Caco-2 (cell line): ENCODE measurements at places on chromosomes 5 and 9. TPM values are rescaled to one million over a fixed set of nuclear protein-coding genes. Genes with fewer than 3 reads are reported as not detected.

DNA sequence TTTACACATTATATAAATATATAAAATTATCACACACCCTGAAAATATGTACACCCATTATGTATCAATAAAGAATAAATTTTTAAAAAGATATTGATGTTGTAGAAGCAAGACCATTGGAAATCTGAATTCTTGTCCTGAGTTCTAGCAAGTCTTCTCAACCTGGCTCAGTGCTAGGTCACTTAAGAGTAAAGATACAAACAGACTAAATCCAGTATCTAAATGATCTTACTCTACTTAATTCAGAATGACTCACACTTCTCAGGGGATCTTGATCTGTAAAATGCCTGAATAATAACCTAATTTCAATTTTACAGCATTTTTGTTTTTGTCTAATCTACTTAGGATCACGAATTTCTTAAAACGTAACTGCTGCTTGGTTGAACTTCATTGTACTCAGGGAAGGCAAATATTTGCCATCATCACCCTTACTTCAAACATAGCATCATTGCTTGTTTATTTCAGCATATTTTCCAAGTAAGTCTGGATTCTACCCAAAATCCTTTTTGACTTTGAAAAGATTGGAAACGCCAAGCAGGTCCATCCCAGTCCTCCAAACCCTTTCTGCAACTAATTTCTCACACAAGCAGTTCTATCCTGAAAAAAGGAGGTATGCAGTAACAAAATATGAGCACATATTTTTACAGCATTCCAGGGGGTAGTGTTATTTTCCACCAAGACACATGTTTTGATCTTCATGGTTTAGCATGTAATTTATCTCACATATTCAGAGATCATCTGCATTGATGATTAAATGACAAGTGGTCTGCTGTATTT is 582.6 kb downstream of the PSAT1 start:
- no peak overlapping the region for H3K4me3 ChIP-seq
- no peaks in the 10 kb centered on the region for H3K27me3 ChIP-seq
- DNase-seq = no peak
- no peak overlapping the region for H3K27ac ChIP-seq

PCDHAC1 gene
- not detected in 2 replicates for total RNA-seq

- H3K27me3 ChIP-seq = no peaks in the 10 kb centered on the region
- H3K36me3 ChIP-seq = no peaks in the 10 kb centered on the region; the same call in 1 of the 2 replicates
- no peak for DNase-seq
- no peaks in the 10 kb centered on the region for H3K4me1 ChIP-seq
- no peak overlapping the region for H3K27ac ChIP-seq
These were observed 67.0 kb upstream of the EIF4EBP3 start for GRCh38 chr5:140480310-140481014.

NOTCH1 gene
- total RNA-seq = 5.5 and 6.3 TPM in 2 replicates

DNA sequence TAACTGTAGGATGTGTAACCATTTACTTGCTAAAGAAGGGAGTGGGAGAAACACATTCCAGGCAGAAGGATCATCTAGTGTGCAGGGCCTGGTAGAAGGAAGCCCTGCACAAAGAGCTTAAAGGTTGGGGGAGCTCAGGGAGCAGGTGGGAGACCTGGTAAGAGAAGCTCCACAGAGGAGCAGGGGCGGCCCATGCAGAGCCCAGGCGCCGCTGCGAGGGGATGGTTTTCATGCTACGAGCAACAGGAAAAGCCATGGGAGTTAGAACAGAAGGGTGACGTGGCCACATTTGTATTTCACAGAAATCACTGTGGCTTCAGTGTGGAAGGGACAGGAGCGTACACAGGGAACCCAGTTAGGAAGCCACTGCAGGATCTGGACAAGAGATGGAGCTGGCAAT is 73.1 kb downstream of the PDE6A start:
- no peaks in the 10 kb centered on the region for H3K36me3 ChIP-seq
- no peak for DNase-seq
- no peaks in the 10 kb centered on the region for H3K27me3 ChIP-seq

GRCh38 chr5:68243681-68244080 is 28.1 kb downstream of the PIK3R1 start:
- no peaks in the 10 kb centered on the region for H3K27me3 ChIP-seq
- 0 out of 2 replicates have a peak, but pooled peaks cover 7% of the 10 kb centered on the region for H3K4me1 ChIP-seq

- no peaks in the 10 kb centered on the region for H3K36me3 ChIP-seq
- DNase-seq = no peak
- no peak overlapping the region for H3K27ac ChIP-seq
- no peaks in the 10 kb centered on the region for H3K4me1 ChIP-seq
These were observed 113.6 kb upstream of the FER start for GRCh38 chr5:108634010-108634616.

GRCh38 chr9:105632807-105633206 is 29.4 kb upstream of the TAL2 start:
- H3K4me1 ChIP-seq = no peaks in the 10 kb centered on the region
- no peak overlapping the region for H3K27ac ChIP-seq
- H3K36me3 ChIP-seq = no peaks in the 10 kb centered on the region
- H3K4me3 ChIP-seq = no peak overlapping the region
- no peak for DNase-seq

DNA sequence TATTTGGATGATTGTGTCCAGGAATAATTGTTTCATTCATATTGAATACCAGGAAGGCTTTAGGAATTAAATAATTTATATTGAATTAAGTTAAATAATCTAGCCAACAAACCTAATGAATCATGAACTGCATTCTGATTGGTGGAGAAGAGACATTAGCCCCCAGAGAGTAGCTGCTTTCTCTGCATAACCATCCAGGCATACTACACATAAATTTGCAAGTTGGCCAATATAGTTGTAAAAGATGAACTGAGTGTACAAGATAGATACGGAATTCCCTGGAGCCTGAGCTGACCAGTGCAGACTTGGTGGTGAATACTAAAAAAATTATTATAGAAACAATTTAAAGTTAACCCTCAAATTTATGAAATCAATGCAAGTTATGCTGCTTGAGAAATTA is 311.8 kb upstream of the KIF2A start:
- H3K4me3 ChIP-seq = no peak overlapping the region
- H3K4me1 ChIP-seq = no peaks in the 10 kb centered on the region
- H3K27me3 ChIP-seq = no peaks in the 10 kb centered on the region
- DNase-seq = no peak

TMEM252 gene
- not detected in 2 replicates for total RNA-seq

GRCh38 chr5:75965292-75965691 is 117.9 kb upstream of the SV2C start:
- H3K27me3 ChIP-seq = no peaks in the 10 kb centered on the region
- H3K27ac ChIP-seq = no peak overlapping the region
- H3K4me1 ChIP-seq = no peaks in the 10 kb centered on the region
- no peaks in the 10 kb centered on the region for H3K36me3 ChIP-seq
- no peak for DNase-seq

GRCh38 chr5:153504726-153505125 is 14.3 kb downstream of the GRIA1 start:
- H3K36me3 ChIP-seq = no peaks in the 10 kb centered on the region
- H3K27ac ChIP-seq = no peak overlapping the region
- H3K4me1 ChIP-seq = no peaks in the 10 kb centered on the region
- no peak overlapping the region for H3K4me3 ChIP-seq
- DNase-seq = no peak

COL23A1 gene
- total RNA-seq = 0.09 and 0.18 TPM in 2 replicates

DNA sequence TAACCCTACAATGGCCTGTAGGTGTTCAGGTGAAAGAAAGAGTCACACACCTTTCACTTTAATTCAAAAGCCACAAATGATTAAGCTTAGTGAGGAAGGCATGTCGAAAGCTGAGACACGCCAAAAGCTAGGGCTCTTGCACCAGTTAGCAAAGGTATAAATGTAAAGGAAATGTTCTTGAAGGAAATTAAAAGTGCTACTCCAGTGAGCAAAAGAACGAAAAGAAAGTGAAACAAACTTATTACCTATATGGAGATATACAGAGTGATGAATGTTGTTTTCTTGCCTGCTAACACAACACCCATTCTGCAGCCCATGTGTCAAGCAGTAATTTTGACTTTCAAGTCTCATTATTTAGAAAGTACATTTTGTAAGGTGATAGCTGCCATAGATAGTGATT is 254.2 kb upstream of the SLC24A2 start:
- DNase-seq = no peak
- H3K4me3 ChIP-seq = no peak overlapping the region
- H3K36me3 ChIP-seq = no peaks in the 10 kb centered on the region
- no peak overlapping the region for H3K27ac ChIP-seq
- H3K4me1 ChIP-seq = no peaks in the 10 kb centered on the region

PCDHB14 gene
- 0.41 and 0.44 TPM in 2 replicates for total RNA-seq

SCGB3A2 gene
- not detected in 2 replicates for total RNA-seq

SIL1 gene
- total RNA-seq = 29.7 and 31.5 TPM in 2 replicates

DNA sequence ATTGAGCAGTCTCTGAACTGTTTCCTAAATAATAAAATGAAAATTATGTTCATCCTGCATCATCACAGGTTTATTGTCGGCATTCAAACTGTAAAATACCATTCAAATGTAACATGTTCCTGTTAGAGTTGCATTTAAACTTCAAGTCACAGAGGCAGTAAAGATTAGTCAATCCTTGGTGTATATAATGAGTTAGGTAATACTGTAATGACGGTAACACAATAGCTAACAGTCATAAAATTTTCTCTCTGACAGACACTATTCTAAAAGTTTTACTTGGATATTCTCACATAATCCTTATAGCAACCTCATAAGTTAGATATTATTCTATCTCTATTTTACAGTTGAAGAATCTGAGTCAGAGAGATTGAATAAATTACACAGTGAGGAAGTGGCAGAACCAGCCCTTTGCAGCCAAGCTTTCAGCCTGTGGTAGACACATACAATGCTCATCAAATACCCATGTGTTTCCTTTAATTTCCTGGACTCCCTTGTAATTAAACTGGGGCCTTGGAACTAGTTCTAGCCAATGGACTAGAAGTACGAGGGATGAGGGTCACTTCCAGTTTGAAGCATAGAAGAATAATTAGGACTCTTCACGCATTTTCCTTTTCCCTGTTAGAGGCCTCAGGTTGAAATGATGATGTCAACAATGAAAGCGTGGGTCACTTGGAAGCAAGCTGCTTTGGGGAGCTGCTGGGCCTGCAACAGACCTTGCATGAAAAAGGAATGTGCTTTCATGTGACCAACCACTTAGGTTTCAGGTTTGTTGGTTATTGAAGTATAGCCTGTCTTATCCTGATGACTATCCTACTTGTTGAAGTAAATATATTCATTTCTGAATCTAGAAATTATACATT is 12.3 kb upstream of the CAST start:
- no peaks in the 10 kb centered on the region for H3K27me3 ChIP-seq
- no peak overlapping the region for H3K27ac ChIP-seq
- H3K36me3 ChIP-seq = no peaks in the 10 kb centered on the region
- peaks cover 43% of the 10 kb centered on the region for H3K4me1 ChIP-seq
- no peak overlapping the region for H3K4me3 ChIP-seq
